ENCODE measurements at places on chromosomes 1 and 21.

GRCh38 chr1:176801514-176802020 is 338.6 kb downstream of the PAPPA2 start:
- no peak for DNase-seq

- DNase-seq: no peak
Observed at GRCh38 chr1:232016616-232017015, 390.0 kb downstream of the DISC1 start.

DNA sequence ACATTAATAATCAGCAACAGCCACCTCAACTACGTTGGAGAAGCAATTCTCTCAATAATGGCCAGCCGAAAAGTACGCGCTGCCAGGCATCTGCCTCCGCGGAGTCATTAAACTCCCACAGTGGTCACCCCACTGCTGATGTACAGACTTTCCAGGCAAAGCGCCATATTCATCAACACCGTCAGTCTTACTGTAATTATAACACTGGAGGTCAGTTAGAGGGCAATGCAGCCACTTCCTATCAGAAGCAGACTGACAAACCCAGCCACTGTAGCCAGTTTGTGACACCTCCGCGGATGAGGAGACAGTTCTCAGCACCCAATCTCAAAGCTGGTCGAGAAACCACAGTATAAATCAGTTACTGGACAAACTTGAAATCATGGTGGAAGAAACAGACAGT is 93.9 kb downstream of the KIF1B start:
- no peak for DNase-seq

GRCh38 chr1:155003227-155003765 is 694 bp downstream of the ZBTB7B start:
- no peak for DNase-seq

DNA sequence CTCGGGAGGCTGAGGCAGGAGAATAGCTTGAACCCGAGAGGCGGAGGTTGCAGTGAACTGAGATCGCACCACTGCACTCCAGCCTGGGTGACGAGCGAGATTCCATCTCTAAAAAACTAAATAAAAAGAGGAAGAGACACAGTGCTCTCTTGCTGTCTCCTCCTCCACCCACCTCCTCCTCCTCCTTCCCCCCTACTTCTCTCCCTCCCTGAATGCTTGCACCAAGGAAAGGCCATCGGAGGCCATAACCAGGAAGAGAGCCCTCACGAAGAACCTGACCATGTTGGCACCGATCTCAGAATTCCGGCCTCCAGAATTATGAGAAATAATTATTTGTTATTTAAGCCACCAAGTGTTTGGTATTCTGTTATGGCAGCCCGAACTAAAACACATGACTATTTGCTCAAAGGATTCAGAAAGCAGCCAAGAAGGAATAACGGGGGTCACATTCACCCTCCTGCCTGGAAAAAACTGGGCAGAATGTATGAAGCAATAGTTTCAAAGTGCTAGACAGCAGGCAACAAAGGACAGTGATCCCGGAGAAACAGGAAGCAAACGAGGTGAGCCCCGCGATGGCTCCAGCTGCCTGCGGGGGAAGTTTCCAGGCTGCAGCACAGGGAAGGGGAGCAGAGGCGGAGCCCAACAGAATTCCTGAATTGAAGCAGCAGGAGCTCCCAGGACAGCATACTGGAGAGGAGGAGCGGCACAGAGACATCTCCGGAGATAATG is 35.8 kb downstream of the LDLRAD1 start:
- no peak for DNase-seq

DNA sequence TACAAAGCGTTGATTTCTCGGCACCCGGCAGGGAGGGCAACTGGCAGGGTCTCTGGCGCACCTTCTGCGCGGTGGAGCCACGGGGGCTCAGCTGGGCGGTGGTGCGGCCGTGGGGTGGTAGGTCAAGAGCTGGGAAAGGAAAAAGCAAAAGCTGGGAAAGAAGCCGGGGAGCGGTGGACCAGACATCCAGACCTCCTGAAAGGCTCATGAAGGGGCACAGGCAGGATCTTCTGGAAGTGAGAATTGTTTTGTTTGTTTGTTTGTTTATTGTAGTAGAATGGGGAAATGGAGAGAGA is 7.2 kb upstream of the RNU1-1 start:
- DNase-seq: no peak

DNA sequence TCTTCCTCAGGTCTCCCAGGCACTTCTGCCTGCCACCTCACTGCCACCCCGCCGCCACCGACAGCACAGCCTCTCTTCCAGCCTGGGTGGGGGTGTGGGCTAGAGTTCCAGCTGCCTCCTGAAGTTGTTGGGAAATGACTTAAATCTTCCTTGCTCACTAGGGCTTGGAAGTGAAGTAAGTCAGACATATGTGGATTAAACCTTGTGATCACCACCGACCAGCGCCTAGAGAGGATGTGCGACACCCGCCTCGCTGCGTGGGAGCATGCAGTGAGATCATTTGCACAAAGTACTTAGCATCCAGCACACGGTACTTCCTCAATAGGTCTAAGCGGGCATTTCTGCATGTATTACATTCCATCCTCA is 71.4 kb upstream of the FAM20B start:
- no peak for DNase-seq

DNA sequence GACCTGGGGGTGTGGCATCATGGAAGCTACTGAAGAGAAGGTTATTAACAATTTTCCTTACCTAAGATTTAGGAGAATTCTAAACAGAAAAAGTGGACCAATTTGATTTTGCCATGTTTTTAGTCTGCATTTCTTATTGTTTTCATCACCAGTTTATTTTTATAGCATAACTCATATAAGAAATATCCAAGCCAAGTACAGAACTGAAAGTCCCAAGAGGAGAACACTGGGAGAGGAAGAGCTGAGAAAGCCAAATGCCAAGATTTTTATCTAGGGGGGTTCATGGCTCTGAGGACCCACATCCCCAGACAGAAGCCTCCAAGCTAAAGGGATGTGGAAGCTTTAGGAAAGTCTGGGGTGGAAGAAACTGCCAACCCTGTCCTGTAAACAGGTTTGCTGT is 109.4 kb upstream of the DUSP10 start:
- no peak for DNase-seq

GRCh38 chr21:41916888-41917433 is 36.9 kb downstream of the C2CD2 start:
- DNase-seq: no peak

DNA sequence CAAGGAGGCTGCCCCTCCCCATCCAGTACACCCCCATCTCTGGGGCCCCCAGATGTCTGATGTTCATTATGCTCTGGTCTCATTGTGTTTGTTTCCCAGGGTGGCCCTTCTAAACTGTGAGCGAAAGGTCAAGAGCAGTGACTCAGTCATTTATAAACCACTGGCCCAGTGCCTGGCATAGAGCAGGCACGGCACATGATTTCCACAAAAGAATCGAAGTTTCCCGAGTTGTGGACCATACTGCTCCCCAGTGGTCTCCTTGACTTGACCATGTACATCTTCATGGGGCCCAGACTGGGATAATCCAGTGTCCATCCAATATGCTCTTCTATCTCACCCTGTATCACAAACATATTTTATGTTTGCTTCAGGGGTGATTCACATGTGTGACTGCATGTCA is 153.3 kb downstream of the NR5A2 start:
- no peak for DNase-seq

DNA sequence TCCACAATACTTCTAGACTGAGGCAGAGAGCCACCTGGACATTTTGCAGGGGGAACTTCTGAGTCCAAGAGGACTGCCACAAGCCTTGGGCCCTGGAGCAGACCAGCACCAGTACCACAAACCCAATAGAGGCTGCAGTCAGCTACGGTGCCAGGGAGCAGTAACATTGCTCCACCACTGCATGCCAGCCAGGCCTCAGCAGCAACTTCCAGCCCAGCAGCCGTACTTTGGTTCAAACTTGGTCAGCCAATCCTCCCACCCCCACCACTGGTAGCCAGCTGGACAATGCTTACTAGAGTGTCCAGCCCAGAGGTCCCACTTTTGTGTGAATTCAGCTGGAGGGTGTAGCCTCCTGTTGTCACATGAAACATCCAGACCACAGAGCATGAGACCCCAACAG is 107.4 kb downstream of the SLC5A9 start:
- DNase-seq: no peak

DNA sequence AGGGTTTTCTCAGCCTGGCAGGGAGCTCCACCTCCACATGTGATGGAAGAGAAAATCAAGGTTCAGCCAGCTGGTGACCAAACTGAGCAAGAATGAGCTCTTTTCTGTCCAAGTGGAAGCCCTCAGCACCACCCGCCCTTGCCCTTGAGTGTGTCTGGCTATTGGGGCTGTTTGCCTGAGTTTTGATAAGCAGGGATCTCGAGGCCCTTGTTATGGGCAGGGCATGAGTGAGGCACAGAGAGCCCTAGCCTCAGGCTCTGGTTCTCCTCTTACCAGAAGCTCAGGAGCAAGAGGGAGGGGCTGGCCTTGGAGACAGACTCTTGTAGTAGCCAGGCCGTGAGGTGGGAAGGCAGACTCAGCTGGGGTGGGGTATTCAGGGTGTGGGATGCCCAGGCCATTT is 37.5 kb upstream of the ARF1 start:
- no peak for DNase-seq

DNA sequence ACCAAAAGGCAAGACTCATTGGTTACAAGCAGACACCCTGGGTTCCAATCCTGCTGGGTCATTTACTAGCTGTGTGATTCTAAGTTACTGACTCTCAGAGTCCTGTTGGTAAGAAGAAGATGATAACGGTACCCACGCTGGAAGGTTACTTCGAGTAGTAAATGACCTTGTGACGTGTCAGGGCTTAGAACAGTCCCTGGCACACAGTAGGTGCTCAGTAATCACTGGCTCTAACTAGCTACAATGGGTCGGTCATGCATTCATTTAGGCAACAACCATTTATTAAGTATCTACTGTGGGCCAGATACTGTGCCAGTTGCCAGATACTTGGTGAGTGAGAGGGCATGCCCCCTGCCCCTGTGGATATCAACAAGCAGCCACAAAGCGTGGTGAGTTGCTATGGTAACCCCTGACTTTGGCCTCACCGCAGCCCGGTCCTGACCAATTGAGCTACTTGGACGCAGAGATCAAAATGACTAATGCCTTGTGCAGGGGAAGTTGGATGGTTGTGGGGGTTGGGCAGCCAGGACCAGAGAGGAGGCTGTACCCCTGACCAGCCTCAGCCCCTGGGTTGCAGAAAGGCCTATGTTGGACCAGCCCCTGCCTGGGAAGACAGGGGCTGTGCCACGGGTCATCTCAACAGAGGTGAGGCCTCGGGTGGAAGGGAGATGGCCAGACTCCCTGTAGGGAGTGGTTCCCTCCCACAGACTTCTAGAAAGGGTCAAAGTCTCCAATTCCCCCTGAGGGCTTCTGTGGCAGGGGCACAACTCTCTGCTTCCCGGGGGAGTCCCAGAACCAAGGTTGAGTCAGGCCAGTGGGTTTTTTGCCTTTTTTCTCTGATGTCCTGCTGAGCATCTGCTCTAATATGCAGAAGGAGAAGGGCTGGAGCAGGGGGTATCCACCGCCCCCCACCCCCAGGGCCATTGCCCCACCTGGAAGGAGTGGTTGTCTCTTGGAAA is 16.0 kb downstream of the DHRS3 start:
- DNase-seq: no peak

DNA sequence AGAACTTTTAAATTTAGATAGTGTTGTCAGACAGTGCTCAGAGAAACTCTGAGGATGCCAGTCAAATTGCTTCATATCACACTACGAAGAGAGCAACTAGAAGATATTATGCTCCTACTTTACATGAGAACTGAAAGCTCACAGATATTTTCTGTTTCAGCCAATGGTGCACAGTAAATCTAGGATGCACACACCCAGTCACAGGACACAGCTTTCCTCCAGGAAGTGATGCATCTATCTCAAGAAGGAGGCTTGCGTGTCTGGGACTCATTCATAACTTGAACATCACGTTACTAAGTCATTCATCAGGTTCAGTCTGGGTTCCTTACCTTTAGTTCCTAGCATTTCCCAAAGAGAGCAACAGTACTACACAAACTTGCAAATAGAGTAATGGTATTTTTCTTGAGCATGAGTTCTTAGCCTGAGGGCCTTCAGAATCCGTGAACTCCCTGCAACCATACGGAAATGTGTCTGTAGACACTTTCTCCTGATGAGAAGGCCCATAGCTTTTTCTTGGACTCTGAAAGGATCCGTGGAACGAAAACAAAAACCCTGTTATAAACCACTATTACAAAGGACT is 12.2 kb downstream of the ZNF697 start:
- DNase-seq: no peak

GRCh38 chr1:154324669-154325582 is at the start of gene ATP8B2:
Gene ATP8B2, plus strand, starts transcription at chr1:154325525. Its CDS starts 2,617 bp downstream, at chr1:154328142.
- DNase-seq: peak; percentile 88

DNA sequence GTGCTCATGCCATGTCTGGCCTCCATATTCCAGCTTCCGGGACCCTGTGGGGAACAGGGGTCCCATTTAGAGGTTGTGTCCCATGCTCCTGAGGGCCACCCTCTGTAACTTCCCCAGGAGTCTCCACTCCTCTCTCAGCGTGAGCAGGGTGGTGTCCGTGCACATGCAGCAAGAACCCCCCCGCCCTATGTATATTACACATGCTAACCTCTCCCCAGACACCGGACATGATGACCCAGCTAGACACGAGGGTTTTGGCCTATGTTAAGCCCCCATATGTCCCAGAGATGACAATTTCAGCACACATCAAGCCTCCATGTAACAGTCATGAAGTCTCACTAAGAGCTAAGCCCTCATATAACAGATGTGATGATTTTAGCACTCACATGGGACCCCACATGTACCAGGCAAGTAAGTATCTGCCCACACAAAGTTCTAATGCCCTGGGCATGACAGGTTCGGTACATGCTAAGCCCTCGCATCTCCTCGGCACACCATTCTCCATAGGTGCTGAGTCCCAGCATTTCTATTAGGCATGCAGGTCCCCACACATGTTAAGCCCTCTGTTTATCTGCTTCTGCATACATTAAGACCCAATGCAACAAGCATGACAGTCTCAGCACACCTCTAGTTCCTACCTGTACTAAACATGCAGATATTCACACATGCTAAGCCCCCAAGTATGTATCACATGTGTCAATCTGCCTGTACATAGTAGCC is 7.1 kb downstream of the FHL3 start:
- DNase-seq: no peak

DNA sequence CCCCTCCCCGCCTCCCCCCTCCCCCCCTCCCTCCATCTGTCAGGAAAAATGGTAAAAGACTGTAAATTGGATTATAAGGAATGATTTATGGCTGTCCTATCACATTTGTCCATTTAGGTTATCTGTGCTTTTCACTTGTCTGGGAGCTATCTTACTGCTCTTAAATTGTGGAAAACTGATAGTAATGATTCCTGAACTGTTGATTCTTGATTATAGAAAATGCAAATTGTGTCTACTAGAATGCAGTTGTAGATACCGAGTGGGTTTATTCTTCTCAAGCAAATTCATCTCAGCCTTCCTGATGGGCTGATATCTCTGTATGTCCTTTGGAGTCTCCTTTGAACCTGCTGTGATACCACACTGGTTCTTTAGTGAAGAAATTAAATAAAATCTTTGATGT is 12.3 kb downstream of the RYR2 start:
- DNase-seq: no peak
